Neural crest cell (in vitro differentiated cells): ENCODE measurements at places on chromosomes 4 and X.

DNA sequence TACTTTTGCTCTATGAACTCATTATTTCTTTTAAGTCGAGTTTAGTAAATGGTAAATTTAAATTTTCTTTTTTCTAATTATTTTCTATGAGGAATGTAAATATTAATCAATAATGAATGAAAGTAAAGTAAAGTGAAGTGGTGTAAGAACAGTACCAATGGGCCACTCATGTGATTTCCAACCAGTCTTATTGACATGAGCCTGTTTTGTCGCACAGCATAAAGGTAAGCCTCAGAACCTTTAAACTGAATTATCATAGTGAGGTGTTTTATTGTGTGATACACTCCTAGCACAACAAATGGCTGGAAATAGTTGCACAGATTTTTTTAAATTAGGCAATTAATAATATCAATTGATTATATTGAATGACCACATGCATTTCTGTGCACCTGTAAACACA is 1.1 kb downstream of the ADH1C start:
- DNase-seq = no peak

DNA sequence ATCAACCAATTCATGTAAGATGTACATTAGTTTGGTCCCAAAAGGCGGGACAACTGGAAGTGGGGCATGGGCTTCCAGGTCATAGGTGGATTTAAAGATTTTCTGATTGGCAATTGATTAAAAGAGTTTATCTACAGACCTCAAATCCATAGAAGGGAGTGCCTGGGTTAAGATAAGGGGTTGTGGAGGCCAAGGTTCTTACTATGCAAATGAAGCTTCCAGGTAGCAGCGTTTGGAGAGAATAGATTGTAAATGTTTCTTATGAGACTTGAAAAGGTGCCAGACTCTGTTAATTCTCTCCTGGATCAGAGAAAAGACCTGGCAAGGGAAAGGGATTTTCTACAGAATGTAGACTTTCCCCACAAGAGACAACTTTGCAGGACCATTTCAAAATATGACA is 2.4 kb downstream of the MGST2 start:
- no peak for DNase-seq

DNA sequence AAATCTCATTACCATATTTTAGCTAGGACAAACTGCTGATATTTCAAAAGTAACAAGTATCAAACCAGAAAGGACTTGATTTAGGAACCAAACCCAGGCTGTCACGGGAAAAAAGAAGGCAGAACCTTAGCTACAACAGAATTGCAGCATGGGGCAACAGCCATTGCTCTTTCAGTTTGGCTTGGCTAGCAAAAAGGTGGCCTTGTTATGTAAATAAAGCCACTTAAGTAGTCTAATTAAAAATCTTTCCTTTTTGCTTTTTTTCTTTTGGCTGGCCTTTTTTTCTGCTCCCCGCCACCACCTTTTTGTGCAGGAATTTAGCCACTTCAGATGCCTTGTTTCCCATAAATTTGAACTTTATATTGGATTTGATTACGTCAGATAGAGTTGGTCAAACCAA is 235.9 kb downstream of the CPXCR1 start:
- no peak for DNase-seq

GRCh38 chrX:74117962-74118902 is 185.7 kb upstream of the ZCCHC13 start:
- no peak for DNase-seq

DNA sequence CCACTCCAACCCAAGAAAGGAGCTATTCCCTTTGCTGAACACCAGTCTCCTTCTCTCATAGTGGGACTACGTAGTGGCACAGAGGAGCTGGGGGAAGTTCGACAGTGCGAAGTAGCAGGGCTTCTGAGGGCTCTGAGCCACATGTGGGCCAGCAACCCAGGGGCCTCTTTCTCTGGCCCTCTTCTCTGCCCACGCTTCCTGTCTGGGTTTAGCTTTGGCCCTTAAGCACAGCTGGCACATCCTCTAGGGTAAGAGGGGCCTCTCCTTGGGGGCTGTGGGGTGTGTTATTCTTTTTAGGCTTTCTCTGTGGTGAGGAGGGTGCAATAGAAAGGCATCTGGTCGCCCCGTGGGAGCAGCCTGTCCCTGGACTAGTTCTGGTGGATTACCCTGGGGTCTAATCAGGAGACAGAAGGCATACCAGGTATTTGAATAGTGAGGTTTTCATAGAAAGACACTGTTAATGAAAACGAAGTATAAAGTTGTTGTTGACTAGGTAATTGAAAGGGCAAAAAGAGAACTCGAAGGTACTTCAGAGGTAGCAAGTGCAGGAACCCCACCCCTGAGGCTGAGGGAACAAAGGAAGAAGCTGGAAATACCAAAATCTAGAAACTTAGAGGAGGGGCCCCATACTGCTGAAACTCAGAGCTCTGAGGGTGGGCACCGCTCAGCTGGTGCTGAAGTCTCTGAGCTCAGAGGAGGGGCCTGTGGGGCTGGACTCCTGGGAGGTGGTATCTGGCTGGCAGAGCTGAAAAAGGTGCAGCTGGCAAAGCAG is 151.9 kb upstream of the RPS6KA3 start:
- no peak for DNase-seq
